ENCODE measurements at places on chromosomes 16 and 17.
A peak's percentile ranks its signal among the peaks of the same experiment; 100 is the strongest.

GRCh38 chr17:3773511-3773910 lies 27.5 kb downstream of the ITGAE start:
- DNase-seq = no peak

DNA sequence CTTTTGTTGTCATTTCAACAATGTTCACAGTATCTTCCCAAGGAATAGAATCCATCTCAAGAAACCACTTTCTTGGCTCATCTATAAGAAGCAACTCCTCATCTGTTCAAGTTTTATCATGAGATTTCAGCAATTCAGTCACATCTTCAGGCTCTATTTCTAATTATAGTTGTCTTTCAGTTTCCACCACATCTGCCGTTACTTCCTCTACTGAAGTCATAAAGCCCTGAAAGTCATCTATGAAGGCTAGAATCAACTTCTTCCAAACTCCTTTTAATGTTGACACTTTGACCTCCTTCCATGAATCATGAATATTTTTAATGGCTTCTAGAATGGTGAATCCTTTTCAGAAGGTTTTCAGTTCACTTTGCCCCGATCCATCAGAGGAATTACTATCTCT lies 102.1 kb downstream of the CDH13 start:
- no peak for DNase-seq

GRCh38 chr17:37047631-37048104 lies 98.9 kb downstream of the AATF start:
- DNase-seq = peak; percentile 74

- DNase-seq = no peak
Measured at GRCh38 chr17:1027044-1027443, 30.1 kb downstream of the TIMM22 start.

DNA sequence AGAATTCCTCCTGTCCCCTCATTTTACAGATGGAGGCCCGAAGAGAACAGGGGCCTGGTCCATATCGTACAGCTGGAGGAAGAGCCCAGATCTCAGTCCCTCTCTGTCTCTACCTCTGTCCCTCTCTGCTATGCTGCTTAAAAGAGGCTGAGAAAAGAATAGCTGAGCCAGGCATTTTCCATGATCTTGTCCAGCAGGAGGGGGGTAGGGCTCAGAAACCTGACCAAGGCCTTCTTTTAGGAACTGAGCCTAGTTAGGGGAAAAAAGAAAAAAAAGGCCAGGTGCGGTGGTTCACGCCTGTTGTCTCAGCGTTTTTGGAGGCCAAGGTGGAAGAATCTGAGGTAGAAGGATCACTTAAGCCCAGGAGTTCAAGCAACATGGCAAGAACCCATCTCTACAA lies 84.2 kb downstream of the MGAT5B start:
- no peak for DNase-seq

DNA sequence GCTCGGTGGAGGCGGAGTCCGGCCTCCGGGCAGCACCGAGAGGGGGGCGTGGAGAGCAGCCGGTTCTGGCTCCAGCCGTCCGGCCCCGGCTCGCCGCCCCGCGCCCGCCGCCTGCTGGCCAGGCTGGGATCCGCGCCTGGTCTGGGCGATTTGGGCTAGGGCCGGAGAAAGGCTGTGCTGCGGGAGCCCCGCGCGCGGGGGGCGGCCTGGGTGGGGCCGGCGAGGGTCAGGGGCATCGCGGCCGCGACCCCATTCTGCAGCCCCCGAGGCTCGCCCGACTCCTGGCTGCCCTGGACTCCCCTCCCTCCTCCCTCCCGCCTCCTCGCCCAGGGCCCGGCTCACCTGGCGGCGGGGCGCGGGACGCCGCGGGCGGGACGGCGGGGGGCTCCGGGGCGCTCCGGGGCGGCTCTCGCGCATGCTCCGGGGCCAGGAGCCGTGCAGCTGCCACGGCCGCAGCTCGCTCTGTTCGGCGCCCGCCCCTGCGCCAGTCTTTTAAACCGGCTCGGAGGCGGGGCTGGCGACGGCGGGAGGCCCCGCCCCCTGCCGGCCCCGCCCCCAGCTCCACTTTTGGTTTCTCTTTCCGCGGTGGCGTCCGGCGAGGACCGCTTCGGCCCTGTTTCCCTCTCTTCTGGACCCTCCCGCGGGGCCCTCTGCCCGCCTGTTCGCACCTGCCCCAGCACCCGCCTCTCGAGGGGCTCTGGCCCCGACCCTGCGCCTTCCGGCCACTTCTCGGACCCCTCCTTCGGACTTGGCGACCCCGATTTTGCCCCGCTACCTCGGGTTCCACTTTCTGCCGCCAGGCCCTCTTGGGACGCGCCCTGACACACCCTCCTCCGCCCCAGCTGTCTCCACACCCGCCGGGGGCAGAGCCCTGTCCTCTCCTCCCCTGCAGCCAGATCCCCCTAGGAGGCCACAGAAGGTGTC lies at the start of gene SOCS1:
TSS of gene SOCS1 (minus strand) at position 468 of the 924 bp plus-strand sequence. CDS start 726 bp downstream, outside the sequence.
- DNase-seq = peak; percentile 76

DNA sequence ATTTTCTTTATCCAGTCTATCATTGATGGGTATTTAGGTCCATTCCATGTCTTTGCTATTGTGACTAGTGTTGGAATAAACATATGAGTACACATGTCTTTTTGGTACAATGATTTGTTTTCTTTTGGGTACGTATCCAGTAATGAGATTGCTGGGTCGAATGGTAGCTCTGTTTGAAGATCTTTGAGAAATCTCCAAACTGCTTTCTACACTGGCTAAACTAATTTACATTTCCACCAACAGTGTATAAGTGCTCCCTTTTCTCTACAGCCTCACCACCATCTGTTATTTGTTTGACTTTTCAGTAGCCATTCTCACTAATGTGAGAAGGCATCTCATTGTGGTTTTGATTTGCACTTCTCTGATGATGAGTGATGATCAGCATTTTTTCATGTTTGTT lies 103.7 kb downstream of the GOSR1 start:
- no peak for DNase-seq

DNA sequence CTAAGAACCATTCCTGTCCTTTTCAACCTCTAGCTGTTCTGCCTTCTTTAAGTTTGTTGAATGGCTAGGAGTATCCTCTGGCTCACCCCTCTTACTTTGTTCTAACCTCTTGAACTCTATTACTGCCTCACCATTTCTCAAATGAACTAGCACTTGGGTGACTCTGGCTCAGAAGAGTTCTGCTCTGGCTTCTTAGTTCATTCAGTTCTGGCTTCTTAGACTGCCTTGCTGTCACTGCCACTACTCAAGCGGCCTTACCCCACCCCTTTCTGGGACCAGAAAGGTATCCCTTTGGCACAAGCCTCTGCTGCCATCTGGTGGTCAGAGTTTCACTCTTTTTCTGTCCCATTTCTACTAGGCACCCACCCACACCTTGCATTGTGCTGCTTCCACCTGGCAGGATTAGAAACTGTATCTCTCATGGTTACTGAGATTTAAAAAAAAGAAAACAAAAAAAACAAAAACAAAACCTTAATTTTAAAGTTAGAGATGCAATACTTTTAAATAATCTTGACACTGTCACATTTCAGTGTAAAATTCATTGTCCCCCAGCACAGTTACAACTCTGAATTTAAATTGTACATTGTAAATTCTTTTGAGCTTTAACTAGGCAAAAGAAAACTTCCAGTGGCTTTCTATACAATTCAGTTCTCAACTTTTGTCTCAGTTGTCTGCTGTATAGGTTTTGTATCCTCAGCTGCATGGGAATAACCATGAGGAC lies 6.9 kb upstream of the ABCA10 start:
- DNase-seq = peak; percentile 77

All from AML-193 (cell line).